ENCODE measurements at places on chromosomes 16 and 17. TPM values are rescaled to one million over a fixed set of nuclear protein-coding genes. Genes with fewer than 3 reads are reported as not detected.

TMC5 gene
- not detected for total RNA-seq

MAP2K4 gene
- total RNA-seq, result 46.0 TPM

C1QL1 gene
- total RNA-seq, result not detected

TLCD3B gene
- total RNA-seq, result not detected

IGSF6 gene
- not detected for total RNA-seq

SLC5A11 gene
- total RNA-seq, result not detected

CCL15 gene
- not detected for total RNA-seq

SLC47A2 gene
- under 0.01 TPM for total RNA-seq

SEC14L1 gene
- total RNA-seq, result 32.5 TPM

APOH gene
- not detected for total RNA-seq

NAGS gene
- 31.1 TPM for total RNA-seq

MT4 gene
- total RNA-seq, result not detected

PRSS22 gene
- 21.0 TPM for total RNA-seq

ALOXE3 gene
- total RNA-seq, result 1.4 TPM

NPIPA3 gene
- not detected for total RNA-seq
